ENCODE measurements at places on chromosomes 7 and 10. TPM values are rescaled to one million over a fixed set of nuclear protein-coding genes. Genes with fewer than 3 reads are reported as not detected.

Gene UBE2D4
- total RNA-seq: 11.4 TPM

Gene NFE2L3
- total RNA-seq: 10.5 TPM

Gene PRF1
- not detected for total RNA-seq

Gene MARCHF5
- total RNA-seq: 59.8 TPM

Gene LBX1
- 4.7 TPM for total RNA-seq

Gene ADAM12
- total RNA-seq: 5.2 TPM

Gene HABP2
- total RNA-seq: 7.5 TPM

Gene MMD2
- not detected for total RNA-seq

Gene OPALIN
- not detected for total RNA-seq

Gene GHITM
- total RNA-seq: 114 TPM

Gene AEBP1
- 64.1 TPM for total RNA-seq

Gene AKR1C4
- 2.0 TPM for total RNA-seq

Gene SFRP4
- total RNA-seq: 4.4 TPM

Gene CPA2
- total RNA-seq: 16.3 TPM

Gene SKIDA1
- 24.3 TPM for total RNA-seq

Gene GHRHR
- not detected for total RNA-seq
